ENCODE measurements at places on chromosomes 12 and 14. TPM values are rescaled to one million over a fixed set of nuclear protein-coding genes. Genes with fewer than 3 reads are reported as not detected.

Gene PMCH
- total RNA-seq = not detected

DNA sequence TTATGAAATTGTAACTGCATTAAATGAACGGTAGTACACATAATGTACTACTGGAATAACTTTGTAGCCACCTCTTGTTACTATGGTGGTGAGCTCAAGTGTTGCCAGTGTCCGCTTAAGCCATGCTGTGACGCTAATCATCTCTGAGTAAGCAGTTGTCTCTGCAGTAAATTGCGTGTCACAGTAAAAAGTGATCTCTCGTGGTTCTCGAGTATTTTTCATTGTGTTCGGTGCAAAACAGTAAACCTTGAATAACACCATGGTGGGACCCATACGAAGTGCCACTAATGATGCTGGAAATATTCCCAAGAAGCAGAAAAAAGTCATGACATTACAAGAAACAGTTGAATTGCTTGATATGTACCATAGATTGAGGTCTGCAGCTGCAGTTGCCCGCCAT is 524.8 kb downstream of the SOX5 start:
- DNase-seq = no peak

- DNase-seq = peak; percentile 74
Observed at GRCh38 chr12:101891462-101891971, 14.1 kb downstream of the DRAM1 start.

DNA sequence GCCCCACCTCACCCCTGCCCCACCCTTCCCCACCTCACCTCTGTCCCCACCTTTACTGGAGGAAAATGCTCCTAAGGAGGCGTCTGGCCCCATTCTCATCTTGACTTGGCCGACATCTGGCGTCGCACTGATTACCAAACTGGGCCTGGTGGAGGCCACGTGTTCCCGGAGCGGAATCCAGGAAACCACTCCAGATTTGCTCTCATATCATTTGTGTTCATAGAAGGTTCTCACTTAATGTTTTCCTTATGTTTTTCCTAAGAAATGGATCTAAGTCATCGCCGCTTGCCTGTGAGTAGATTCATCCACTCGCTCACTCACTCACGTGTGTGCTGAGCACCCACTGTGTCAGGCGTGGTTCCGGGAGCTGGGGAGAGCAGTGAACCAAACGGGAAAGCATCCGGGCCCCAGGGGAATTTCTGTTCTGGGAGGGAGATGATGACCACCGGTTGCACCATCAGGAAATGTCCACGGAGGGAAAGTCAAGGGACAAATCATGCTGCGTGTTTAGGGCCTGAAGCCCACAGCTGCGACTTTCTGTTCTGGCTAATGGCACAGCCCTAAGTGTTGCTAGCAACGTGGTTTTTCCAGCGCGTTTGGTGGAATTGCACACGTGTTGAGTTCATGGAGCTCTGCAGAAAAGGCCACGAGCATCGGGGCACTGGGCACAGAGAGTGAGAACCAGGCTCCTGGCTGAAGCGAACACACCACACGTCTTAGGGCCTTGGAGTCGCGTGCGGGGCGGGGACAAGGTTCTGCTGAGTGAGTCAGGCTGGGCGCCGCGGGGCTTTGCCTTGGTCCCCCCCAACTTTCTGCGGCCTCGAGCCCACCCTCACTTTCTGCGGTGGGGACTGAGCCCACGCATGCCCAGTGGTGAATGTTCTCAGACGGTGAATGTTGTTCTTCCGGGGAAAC is 57.7 kb downstream of the ADGRD1 start:
- no peak for DNase-seq

Gene DHRS7
- total RNA-seq = 168 TPM

Gene NDUFB1
- total RNA-seq = 191 TPM

GRCh38 chr14:105536691-105537579 is 10.6 kb downstream of the TMEM121 start:
- no peak for DNase-seq

DNA sequence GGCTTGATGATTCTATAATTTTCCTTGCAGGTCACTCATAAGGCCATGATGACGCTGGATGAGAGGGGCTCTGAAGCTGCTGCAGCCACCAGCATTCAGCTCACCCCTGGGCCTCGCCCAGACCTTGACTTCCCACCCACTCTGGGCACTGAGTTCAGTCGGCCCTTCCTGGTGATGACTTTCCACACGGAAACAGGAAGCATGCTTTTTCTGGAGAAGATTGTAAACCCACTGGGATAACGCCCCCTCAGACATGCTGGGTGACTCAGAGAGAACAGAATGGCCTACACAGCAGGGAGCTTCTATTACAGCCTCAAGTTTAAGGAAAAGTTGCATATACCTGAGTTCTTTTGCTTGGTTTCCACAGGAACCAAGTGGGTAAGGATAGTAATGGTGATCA is 34.3 kb downstream of the SERPINA3 start:
- no peak for DNase-seq

- no peak for DNase-seq
Observed at GRCh38 chr12:25194722-25195055, 271 bp downstream of the DNAI7 start.

Gene SYNDIG1L
- total RNA-seq = not detected

Gene PTPRB
- total RNA-seq = 35.0 TPM

GRCh38 chr12:39505023-39505422 is 62.1 kb upstream of the KIF21A start:
- no peak for DNase-seq

DNA sequence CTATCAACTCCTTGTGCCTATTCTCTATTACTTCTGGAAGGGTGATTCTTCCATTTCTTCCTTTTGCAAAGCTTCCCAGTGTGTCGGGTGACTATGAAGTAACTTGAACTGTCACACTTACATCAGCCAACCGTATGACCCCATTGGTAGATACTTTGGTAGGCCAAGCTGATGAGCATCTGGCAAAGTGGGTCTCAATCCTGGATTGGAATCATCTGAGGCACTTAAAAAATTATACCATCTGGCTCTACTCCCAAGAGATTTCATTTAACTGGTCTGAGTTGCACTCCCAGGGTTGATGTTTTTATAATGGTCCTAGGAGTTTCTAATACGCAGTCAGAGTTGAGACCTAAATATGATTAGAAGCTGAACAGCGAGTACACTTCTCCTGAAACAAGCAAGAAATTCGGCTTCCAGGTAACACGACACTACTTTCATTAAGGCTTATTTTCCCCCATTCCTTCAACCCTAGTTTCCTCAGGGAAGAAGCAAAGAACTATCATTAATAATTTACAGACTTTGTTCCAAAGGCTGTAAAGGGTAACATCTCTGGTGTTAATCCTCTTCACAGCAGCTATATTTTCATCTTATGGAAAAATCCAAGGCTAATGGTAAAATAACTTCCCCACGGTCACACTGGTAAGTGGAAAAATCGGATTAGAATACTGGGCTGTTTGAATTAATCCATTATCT is 76.8 kb downstream of the PDE6H start:
- no peak for DNase-seq

- DNase-seq = peak; percentile 77
Observed at GRCh38 chr14:81990312-81990761, 456.7 kb upstream of the SEL1L start.

GRCh38 chr14:100375266-100375962 is 52.3 kb downstream of the SLC25A47 start:
- peak; percentile 86 for DNase-seq

Gene ARPC3
- total RNA-seq = 198 TPM

- DNase-seq = no peak
Observed at GRCh38 chr14:35222324-35222723, 69.9 kb upstream of the PSMA6 start.

DNA sequence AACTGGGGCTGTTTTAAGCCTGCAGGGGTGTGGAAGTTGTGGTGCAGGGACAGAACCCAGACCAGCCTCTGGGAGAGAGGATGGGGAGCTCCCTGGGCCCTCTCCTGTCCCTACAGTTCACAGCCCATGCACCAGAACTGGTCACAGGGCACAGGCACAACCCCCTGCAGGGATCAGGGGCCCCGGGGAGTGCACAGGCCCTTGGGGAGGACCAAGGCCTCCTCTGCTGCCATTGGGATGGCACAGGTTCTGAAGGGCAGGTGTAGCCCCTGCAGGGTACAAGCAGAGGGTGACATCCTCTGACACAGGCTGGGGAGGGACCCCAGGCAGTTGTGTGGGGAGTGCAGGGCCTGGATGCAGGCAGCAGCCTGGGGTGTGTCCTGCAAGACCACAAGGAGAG is 66.4 kb upstream of the SFSWAP start:
- no peak for DNase-seq

DNA sequence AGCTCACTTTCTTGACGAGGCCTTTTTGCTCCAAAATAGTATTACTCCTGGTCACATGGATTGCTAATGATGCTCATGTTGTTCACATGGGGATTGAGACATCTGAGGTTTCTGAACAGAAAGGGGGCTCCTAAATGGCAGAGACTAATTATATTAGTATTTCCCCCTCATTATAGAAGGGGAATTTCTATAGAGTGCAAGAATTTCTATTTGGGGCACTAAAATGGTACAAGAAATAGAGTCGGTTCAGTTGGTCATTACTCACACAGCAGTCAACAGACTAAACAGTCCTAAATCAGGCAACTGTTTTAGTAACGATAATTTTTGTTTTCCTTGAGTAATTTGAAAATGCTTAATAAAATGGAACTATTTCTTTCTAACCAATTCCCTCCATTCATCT is 108.9 kb downstream of the DACT1 start:
- DNase-seq = no peak

GRCh38 chr12:64858882-64859605 is 34.6 kb downstream of the TBC1D30 start:
- DNase-seq = no peak

- DNase-seq = no peak
Observed at GRCh38 chr14:101007765-101008164, 104.2 kb upstream of the RTL1 start.

DNA sequence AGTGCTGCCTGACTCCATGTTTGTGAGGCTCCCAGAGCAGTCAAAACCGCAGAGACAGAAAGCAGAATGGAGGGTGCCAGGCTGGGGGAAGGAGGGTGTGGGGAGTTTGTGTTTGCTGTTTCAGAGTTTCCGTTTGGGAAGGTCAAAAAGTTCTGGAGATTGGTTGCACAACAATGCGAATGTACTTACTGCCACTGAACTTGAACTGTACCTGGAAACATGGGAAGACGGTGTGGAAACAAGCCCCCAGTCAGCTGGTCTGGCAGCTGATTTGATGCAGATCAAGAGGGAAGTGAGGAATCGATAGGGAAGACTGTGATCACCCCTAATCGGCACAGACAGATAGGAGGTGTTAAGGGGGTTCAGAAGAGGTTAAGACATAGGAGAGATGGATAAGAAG is 35.3 kb upstream of the INF2 start:
- no peak for DNase-seq

Gene ADGRD1
- 0.87 TPM for total RNA-seq

GRCh38 chr12:92421701-92422100 is 276.1 kb upstream of the BTG1 start:
- no peak for DNase-seq

DNA sequence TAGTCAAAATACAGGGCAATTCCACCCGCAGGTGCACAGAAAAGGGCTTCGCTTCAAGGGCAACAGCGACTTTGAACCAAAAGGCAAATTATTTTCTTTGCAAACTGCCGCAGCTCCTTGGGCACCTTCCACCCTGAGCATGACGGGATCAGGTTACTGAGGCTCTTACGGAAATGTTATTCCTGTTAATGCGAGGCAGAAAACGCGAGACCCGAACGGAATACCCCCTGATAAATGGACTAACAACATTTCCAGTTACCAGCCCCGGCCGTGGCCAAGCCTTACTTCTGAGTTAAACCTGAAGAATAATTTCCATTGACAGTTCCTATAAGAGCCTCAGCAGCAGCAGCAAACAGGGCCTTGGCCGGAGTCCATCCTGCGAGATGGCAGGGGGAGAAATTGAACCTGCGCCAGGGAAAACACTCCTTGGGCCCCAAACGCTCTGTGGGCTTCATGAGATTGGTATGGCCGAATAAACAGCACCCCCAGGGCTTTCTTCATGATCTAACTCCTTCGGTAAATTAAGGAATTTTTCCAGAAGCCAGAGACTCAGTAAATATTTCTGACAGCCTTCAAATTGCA is 70.0 kb upstream of the DICER1 start:
- DNase-seq = peak; percentile 21

Gene PDE6H
- total RNA-seq = 1.1 TPM

DNA sequence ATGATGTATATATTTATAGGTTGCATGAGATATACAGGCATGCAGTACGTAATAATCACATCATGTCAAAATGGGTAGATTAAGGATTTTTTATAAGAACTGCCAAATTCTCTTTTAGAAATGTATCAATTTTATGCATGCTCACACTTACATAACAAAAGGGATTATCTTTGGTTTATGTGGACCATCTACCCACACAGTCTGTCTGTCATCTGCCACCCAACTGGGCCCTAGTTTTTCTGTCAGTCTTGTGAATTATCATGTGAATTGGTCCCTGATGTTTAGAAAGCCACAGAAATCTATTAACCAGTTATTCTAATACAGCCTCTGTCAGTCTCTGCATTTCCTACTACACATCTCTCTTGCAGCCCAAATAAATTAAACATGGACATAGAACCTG is 133.4 kb downstream of the ACSS3 start:
- no peak for DNase-seq

GRCh38 chr12:124545508-124546418 is 21.6 kb downstream of the NCOR2 start:
- DNase-seq = peak; percentile 93

DNA sequence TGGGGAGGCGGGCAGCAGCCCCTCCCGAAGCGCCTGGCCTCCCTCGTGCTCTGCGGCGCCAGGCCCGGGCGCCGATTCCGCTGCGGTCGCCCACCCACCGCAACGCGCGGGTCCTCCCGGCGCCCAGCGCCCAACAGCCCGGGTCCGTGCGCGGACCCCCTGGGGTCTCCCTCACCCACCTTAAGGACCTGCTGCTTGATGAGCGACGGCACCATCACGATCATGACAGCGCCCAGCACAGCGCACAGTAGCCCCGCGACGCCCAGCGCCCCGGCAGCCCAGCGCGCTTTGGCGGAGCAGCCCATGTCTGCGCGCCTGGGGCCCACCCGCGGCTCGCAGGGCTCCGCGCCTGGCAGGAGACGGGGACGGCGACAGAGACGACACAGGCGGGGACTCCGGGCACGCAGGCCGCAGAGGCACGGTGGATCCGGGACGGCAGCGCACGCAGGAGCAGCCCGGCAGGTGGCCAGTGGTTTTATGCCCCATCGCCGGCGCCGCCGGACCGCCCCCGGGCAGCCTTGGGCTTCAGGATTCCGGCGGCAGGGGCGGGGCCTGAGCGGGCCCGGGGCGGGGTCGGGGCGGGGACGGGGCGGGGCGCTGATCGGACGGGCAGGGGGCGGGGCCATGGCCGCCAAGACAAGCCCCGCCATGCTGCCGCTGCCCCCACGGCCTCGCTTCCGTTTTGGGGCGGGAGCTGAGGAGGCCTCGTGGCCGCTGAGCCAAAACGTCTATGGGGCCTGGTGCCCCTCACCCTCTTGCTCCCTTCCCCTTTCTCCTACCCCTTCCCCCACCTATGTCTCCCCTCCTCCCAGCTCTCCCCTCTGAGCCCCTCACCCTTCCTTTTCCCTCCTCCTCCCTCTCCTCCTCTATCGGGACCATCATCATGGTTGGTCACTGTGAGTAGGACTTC is at the start of gene SCARB1:
TSS of gene SCARB1 (minus strand) at position 449 of the 910 bp plus-strand sequence. CDS start at position 305, 144 bp downstream.
- DNase-seq = peak; percentile 94

GRCh38 chr12:65891987-65892481 is 67.8 kb downstream of the HMGA2 start:
- peak; percentile 86 for DNase-seq

- no peak for DNase-seq
Observed at GRCh38 chr12:117350140-117350539, 11.3 kb downstream of the NOS1 start.

GRCh38 chr14:104392001-104392395 is 187.6 kb upstream of the C14orf180 start:
- DNase-seq = no peak
